ENCODE measurements at places on chromosomes 16 and 17.

- DNase-seq, result no peak
Observed at GRCh38 chr16:19837984-19838707, 46.5 kb downstream of the GPRC5B start.

DNA sequence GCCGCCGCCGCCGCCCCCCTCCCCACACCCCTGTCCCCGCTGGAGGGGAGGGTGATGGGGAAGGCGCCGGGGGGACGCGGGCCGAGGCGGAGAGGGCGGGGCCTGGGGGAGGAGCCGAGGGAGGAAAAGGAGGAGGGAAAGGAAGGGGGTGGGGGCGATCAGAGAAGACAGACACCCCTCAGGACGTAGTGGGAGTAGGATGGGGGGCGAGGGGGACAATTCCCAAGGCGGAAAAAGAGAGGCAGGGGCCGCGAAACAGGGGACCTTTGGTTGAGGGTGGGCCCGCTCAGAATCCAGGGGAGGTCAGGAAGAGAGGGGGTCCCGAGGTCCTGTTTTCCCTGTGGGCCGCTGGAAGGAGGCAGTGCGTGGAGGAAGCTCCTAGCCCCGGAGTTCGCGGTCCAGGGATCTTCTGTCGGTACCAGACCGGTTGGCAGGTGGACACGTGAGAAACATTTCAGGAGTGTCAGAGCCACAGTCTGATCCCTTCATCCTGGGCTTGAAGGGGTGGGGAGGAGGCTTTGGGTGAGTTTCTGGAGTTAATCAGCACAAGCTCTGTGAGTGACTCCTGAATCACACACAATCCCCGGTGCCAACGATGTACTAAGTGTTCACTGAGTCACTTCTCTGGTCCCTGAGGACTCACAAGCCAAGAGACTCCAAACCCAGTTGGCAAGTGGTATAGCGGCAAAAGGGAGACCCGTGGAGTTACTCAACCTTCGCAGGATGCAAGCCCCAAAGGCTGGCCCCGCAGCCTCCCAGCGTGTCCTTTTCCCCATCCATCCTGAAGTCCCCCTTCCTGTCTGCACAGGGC is at the start of gene XYLT1:
XYLT1 (minus strand) TSS at position 53 of the 811 bp plus-strand sequence. CDS start 164 bp downstream, outside the sequence.
- no peak for DNase-seq

DNA sequence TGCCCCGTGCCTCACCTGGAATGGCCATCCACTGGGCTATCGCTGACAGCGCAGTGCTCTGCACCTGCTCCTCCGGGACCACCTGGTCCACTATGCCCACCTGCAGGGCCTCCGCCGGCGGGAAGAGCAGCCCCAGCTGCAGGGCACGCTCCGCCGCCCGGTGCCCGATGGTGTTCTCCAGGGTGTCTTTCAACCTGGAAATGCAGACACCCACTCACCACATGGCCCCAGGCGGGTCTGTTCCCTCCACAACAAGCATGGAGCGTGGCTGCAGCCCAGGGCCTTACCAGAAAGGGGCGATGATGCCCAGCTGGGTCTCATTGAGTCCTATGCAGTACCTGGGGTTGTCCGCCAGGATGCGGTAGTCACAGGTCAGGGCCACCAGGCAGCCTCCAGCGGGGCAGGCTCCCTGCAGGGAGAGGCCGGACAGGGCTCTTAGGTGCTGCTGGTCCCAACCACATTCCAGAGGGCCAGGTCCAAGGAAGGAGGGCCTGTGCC is 6.8 kb downstream of the DNASE1L2 start:
- DNase-seq, result no peak

- no peak for DNase-seq
Observed at GRCh38 chr16:78142788-78143187, 43.3 kb downstream of the WWOX start.

GRCh38 chr16:55836158-55836611 is 3.3 kb upstream of the CES1 start:
- DNase-seq, result no peak

GRCh38 chr17:81322271-81323082 is 27.4 kb upstream of the SLC38A10 start:
- DNase-seq, result no peak

- no peak for DNase-seq
Observed at GRCh38 chr16:26567356-26567755, 499.4 kb upstream of the C16orf82 start.

- DNase-seq, result peak; percentile 42
Observed at GRCh38 chr17:51000835-51001638, 119.6 kb downstream of the SPAG9 start.

- no peak for DNase-seq
Observed at GRCh38 chr17:74410001-74410443, 21.9 kb upstream of the GPRC5C start.

GRCh38 chr16:84741340-84741830 is 41.6 kb downstream of the USP10 start:
- no peak for DNase-seq

All from Panc1 (cell line).